HFFc6 (cell line): ENCODE measurements at places on chromosomes 11 and 22.

DNA sequence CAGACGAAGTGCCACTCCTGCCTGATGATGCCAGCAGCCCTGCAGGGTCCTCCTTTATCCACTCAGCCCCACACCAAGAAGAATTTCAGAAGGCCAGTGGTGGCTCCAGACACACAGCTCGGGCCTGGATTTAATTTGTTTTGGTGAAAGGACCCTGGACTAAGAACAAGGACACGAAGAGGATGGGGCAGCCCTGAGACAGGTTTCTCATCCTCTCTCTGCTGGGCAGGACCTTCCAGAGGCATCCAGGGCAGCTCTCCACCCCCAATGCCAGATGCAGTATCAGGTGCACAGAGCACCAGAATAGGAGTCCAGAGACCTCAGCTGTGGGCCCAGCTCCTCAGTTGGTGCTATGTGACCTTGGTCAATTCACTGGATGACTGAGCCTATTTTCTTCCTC, 72.0 kb downstream of the TRIM29 start:
- no peak overlapping the region for H3K4me3 ChIP-seq
- H3K27me3 ChIP-seq: peaks cover 46% of the 10 kb centered on the region
- peaks cover 15% of the 10 kb centered on the region for H3K4me1 ChIP-seq
- no peak for DNase-seq
- no peak overlapping the region for H3K27ac ChIP-seq

DNA sequence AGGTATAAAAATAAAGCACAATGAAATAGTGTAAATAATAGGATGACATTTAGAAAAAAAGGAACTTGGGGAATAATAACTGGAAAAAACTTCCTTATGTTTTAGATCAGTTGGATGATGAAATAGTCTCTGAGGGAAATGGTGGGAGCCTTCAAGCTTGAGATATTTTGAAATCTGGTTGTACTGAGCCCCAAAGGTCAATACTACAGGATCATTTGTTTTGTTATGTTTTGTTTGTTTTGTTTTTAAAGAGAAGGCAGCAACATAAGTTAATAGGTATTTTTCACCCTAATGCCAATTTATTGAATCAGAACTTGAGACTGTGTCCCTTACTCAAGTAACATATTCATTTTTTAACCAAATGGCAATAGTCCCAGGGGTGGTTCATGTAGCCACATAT, 393.1 kb downstream of the ETS1 start:
- no peak for DNase-seq
- H3K27ac ChIP-seq: no peak overlapping the region
- no peak overlapping the region for H3K4me3 ChIP-seq
- H3K27me3 ChIP-seq: no peaks in the 10 kb centered on the region
- H3K36me3 ChIP-seq: no peaks in the 10 kb centered on the region

DNA sequence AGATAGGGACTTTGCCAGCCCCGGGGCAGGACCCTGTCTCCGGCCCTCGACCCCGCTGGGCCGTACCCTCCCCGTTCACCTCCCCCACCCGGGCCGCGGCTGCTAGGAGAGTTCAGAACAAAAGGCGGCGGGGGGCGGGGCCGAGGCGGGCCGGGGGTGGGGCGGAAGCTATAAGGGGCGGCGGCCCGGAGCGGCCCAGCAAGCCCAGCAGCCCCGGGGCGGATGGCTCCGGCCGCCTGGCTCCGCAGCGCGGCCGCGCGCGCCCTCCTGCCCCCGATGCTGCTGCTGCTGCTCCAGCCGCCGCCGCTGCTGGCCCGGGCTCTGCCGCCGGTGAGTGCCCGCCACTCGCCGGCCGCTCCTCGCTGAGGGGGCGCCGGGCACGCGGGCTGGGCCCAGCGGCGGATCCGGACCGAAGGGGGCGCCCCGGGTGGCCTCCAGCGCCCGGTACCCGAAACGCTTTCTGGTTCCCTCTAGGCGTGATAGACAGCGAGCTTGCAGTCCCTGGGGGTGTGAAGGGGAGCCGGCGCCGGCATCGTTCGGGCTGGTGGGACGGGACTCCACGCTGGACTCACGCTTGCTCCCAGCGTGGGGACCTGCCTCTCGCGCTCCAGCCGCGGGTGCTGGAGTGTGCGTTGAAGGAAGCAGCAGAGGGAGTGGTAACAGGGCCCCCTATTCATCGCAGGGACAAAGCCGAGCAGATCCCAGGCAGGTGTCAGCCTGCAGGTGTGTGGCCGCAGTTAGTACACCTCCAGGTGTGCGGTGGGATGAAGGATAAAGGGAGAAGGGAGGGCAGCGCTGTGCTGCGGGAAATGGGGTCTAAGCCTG, at the start of gene MMP11:
Gene MMP11 (plus strand): TSS at position 201 of the 825 bp plus-strand sequence. CDS start 22 bp downstream, at position 223.
- peak within 1 kb of the TSS; percentile 79 for H3K4me3 ChIP-seq
- H3K4me1 ChIP-seq: peaks cover 19% of the 10 kb centered on the region
- no peaks in the 10 kb centered on the region for H3K36me3 ChIP-seq
- no peak for DNase-seq

DNA sequence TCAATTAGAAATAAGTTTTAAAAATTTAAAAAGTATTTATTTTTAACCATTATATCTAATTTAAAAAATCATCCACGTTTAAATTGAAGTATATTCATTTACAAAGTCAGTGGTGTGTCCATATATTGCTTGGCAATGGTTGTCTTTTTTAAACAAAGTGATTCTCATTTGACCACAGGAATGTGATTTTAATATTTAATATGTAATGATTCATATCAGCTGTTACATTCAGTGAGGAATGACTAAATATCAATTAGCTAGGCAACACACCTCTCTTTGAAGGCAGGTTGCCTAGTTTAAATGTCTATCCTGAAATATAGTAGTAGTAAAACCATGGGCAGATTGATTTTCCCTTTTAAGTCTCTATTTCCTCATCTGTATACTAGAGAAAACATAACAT, 392.2 kb upstream of the CCDC179 start:
- H3K36me3 ChIP-seq: no peaks in the 10 kb centered on the region
- H3K4me3 ChIP-seq: no peak overlapping the region
- no peaks in the 10 kb centered on the region; the same call in 1 of the 2 replicates for H3K4me1 ChIP-seq
- no peak overlapping the region for H3K27ac ChIP-seq
- no peak for DNase-seq
- no peaks in the 10 kb centered on the region; the same call in 1 of the 2 replicates for H3K27me3 ChIP-seq

DNA sequence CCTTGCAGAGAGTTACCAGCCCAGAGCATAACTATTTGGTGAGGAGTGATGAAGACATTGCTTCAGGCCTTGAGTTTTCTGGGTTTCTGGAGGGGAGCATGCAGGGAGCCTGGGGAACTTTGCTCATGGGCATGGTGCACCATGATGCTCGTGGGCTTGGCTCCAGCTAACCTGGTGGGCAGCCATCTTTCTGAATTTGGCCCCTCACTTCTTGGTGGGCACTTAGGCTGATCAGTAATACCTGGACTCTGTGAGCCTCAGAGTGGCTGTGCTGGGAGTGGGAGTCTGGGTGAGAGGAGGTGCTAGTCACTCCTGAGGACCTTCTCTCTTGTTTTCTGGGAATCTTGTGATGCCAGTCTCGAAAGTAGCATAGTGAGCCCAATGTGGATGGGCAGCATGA, 30.6 kb downstream of the AMPD3 start:
- peaks cover 15% of the 10 kb centered on the region for H3K36me3 ChIP-seq
- H3K27ac ChIP-seq: no peak overlapping the region
- H3K27me3 ChIP-seq: no peaks in the 10 kb centered on the region; the same call in 1 of the 2 replicates
- peaks cover 20% of the 10 kb centered on the region for H3K4me1 ChIP-seq

GRCh38 chr11:73291781-73292524, 16.1 kb upstream of the ARHGEF17 start:
- no peak for DNase-seq
- peaks cover 59% of the 10 kb centered on the region for H3K4me1 ChIP-seq
- H3K27ac ChIP-seq: peak overlapping the region; percentile 59; the same call in 1 of the 2 replicates
- H3K36me3 ChIP-seq: no peaks in the 10 kb centered on the region

GRCh38 chr11:1847926-1848639, 4.8 kb upstream of the LSP1 start:
- no peaks in the 10 kb centered on the region; the same call in 1 of the 2 replicates for H3K4me1 ChIP-seq
- H3K27ac ChIP-seq: no peak overlapping the region
- peaks cover 41% of the 10 kb centered on the region for H3K27me3 ChIP-seq
- no peaks in the 10 kb centered on the region for H3K36me3 ChIP-seq
- DNase-seq: no peak
